ENCODE measurements at places on chromosomes 3 and 15.

DNA sequence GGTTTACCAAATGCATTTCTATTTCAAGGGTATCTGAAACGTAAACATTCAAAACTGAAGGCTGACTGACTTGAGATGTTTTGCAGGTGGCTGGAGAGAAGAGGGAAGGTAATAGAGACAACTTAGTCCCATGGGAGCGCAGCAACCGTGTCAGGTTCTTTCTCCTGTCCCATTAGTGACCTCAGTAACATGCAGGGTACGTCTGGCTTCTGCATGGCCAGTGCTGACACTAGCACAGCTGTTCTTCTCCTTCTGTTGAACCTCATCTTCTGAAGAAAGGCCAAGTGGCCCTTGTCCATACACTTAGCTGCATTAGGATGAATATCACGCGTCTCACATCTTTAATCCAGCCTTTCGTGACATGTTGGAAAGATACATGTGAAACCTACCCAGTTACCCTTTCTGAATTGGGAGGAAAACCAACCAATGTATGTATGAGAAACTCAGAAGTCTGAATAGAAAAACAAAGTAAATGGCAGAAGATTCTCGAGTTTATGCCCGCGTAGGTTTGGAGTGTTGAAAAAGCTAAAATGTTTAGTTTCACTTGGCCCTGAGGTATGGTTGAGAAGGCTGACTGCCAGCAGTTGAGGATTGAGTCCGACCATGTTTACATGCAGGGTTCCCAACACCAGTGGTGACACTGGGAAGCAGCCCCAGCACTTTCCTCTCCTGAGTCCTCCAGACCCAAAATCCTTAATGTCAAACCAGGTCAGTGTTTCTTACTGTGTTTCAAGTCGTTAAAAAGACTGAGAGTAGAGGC, 10.3 kb downstream of the NCBP2 start:
- DNase-seq, result no peak

DNA sequence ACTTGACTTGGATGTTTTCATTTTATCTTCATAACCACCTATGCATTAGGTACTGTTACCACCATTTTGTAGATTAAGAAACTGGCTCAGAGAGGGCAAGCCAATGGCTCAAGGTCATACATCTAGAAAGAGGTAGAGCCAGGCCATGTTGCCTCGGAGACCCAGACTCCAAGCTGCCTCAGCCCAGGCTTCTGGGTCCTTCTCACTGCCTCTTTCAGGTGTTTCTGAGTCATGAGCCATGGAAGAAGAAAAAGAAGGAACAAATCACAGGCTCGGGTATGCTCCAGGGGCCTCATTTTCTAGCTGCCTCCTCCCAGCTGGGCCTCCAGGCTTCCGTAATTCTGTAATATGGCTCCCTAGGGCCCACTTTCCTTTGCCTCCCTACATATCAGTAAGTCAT, 226.5 kb upstream of the TOPAZ1 start:
- no peak for DNase-seq

DNA sequence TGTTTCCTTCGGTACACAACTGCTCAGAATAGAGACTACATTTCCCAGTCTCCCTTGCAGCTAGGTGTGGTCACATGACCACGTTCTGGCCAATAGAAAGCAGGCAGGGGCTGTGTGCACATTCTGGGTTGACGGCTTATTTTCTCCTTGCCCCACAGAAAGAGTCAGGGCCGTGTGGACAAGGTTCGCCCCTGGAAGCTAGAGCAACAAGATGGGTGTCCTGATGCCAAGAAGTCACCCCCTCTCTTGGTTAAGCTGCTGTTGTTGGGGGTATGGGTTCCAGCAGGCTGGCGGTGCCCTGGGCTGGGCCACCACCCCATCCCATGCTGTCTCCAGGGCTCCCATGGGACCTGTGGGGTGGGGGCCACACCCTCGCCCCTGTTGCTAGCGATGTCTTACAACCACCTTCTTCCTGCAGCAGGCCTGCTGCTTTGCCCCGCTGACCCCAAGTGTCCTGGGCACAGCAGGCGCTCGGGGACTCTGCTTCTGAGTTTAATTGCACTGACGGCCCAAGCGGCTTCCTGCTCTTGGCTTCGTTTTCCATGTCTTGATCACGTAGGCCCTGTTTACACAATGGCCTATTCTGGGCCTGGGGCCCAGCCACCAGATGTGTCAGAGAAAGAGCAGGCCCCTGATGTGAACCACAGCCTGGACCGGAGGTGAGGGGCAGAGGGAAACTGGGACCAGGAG, 24.9 kb downstream of the ABTB1 start:
- DNase-seq, result peak; percentile 92

DNA sequence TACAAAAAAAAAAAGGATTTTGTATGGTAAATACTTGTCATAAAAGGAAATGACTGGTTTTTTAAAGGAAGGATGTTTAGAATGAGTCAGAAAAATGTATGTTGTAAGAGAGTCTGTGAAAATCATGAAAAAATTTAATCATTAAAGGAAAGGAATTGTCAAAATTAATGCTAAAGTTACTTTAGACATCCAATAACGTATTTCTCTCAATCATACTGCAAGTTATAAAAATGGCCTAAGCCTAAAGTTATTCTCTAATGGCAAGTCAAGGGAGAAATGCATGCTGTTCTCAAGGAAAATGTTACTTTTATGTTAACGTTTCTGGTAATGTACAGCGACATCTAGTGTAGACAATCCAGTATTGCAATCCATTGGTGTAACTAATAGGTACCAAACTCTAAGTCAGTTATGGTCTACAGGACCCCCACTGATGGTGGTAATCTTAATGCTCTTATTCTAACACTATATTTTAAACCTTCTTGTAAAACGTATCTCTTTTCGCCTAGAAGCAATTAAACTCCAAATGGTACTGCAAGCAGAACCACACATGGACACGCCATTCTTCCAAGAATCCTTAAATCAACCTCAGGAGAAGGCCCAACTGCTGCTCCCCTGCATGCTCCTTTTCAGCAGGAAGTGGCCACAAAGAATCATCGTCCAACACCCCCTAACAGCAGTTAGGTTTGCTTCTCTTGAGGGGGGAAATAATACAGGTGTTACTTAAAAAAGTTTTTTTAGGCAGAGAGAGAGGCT, 35.2 kb downstream of the NCEH1 start:
- DNase-seq, result peak; percentile 39

DNA sequence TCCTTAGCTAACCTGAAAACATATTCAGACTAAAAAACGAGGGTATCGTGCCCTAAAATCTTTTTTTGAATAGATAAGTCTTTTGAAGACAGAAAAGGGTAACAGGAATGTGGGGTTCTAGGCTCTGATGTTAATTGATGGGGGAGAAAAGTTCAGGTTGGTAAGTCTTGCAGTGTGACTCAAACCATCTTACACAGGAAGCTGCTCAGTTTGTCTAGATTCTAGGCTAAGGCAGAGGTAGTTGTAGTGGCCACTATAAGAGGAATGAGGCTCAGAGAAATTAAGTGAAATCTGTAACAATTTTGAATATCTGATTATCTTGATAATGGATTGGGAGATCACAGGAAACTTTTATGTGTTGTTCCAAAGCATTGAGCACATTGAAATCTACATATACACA, 267.9 kb downstream of the PDCD6IP start:
- no peak for DNase-seq

DNA sequence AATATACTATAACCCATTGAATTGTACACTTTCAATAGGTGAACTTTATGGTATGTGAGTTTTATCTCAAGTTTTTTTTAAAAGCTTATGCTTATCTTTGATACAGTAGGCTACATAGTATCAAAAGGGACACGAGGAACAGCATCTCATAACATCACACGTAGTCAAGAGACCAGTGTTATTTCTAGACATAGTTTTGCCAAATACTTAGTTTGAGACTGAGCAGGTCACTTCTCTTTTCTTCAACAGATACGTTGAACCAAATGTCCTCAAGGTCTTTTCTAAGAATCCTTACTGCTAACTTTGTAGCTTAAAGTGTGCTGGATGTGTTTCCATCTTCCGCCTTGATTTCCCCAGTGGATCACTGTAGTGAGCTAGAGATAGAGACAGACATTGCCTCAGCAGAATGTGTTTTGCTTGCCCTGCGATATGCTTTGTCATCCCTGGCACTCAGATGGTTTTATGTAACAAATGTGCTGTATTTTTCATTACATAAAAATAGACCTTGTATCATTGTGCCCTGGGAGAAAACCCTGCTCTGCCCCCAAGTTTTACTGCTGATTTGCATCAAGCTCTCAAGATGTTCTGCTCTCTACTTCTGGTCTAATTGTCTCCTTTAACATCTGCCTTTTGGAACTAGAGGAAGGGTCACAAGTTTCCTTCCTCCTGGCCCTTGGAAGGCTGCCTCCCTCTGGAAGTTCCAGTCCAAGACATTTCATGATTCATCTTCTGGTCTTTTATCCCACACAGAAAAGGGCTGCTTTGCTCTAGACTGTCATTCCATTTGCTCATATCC, 426.4 kb upstream of the RGMA start:
- peak; percentile 81 for DNase-seq

GRCh38 chr3:14413381-14414071, 11.1 kb downstream of the SLC6A6 start:
- DNase-seq, result no peak

DNA sequence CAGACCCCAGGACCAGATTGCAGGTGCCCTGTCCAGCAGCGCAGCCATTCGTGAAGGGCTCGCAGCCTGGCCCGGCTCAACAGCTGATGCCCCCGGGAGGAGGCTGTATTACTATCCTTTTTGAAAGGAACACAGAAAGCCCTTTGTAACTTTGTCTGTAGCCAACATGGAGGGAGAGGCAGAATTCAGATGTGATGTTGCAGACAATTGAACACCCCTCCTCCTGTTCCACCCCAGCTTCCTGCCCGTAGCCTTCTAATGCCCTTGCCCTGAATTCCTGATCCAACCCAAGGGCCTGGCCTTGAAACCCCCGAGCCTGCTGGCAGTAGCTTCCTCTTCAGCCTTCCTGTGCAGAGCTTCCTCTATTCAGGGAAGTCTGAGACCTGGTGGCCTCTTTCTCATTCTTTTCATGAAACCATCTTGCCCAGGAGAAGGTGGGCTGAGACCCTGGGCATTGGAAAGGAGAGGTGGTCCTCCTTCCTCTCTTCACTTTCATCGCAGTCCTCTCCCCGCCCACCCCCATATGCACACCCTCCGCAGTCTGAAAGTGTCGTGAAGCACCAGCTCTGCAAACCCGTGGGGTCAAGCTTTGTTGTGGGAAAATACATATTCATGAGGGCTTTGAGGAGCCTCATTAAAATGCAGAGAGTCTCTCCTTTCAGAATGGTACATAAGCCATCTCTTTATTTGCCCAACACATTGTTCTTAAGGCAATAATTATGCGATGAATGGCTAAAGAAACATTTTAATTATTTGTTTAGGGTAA, 109.2 kb downstream of the APBA2 start:
- DNase-seq, result no peak

All from muscle of arm (tissue), 14 donors.